ENCODE measurements at places on chromosomes 5 and 9. TPM values are rescaled to one million over a fixed set of nuclear protein-coding genes. Genes with fewer than 3 reads are reported as not detected.
A peak's percentile ranks its signal among the peaks of the same experiment; 100 is the strongest.

GRCh38 chr9:121731919-121732318 is 80.5 kb downstream of the DAB2IP start:
- no peak for DNase-seq
- no peak overlapping the region for H3K27ac ChIP-seq
- peaks cover 23% of the 10 kb centered on the region for H3K4me1 ChIP-seq
- no peaks in the 10 kb centered on the region for H3K27me3 ChIP-seq
- H3K36me3 ChIP-seq, result no peaks in the 10 kb centered on the region
- H3K4me3 ChIP-seq, result no peak overlapping the region

DNA sequence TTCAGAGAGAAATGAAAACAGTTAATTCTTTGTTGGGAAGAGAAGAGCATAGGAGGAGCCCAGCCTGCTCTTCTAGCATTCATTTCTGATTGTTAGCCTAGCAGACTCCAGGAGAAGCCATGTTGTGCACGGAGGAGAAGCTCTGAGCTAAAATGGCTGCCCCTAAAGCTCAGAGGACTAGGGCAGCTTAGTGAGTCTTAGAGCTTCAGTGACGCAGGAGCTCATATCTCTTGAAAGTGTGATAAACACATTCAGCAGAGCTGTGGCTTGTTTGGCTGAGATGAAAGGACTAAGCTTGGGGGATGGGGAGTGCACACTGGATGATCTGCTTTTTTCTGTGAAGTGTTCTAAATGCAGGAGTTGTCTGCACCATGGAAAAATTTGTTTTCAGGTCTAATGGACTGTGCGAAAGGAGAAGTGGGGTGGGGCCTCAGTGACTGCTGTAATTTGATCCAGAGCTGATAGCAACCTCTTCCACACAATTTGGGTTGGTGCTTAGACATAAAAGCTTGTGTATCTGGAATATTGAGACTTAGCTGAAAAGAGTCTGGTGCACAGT is 58.5 kb downstream of the ZNF462 start:
- H3K4me3 ChIP-seq, result peak overlapping the region; percentile 38
- peaks cover 36% of the 10 kb centered on the region for H3K4me1 ChIP-seq
- peak overlapping the region; percentile 82 for H3K27ac ChIP-seq
- H3K36me3 ChIP-seq, result peaks cover 49% of the 10 kb centered on the region
- DNase-seq, result peak; percentile 29

GRCh38 chr9:23774266-23774665 is 51.8 kb downstream of the ELAVL2 start:
- no peak for DNase-seq
- H3K27ac ChIP-seq, result no peak overlapping the region
- no peak overlapping the region for H3K4me3 ChIP-seq
- peaks cover 49% of the 10 kb centered on the region for H3K4me1 ChIP-seq

- H3K4me1 ChIP-seq, result peaks cover 5% of the 10 kb centered on the region
- DNase-seq, result peak; percentile 33
- H3K27ac ChIP-seq, result no peak overlapping the region
- H3K36me3 ChIP-seq, result no peaks in the 10 kb centered on the region
- no peaks in the 10 kb centered on the region for H3K27me3 ChIP-seq
Measured at GRCh38 chr5:77367741-77368140, 124.4 kb downstream of the WDR41 start.

GRCh38 chr5:179867476-179867875 is 8.9 kb upstream of the MRNIP start:
- no peak for DNase-seq
- no peak overlapping the region for H3K27ac ChIP-seq
- H3K36me3 ChIP-seq, result peaks cover 94% of the 10 kb centered on the region
- H3K4me3 ChIP-seq, result no peak overlapping the region
- no peaks in the 10 kb centered on the region for H3K27me3 ChIP-seq

DNA sequence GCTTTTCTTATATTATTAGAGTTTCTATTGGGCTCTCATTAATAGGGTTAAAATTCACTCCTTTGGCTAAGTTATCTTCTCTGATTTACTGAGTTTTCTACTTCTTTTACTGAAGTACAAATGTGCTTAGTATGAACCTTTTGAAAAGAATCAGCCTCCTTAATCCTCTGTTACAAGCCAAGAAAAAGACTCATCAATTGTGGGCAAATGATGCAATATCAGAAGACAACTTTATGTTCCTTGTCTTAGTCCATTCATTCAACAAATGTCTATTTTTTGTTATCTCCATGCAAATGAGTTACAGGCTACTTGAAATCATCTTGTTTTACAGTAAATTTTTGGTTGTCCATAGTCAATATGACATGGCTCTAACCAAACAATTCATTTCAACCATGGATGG is 40.3 kb downstream of the SNCAIP start:
- H3K4me3 ChIP-seq, result no peak overlapping the region
- peak; percentile 17 for DNase-seq
- H3K36me3 ChIP-seq, result no peaks in the 10 kb centered on the region
- no peak overlapping the region for H3K27ac ChIP-seq

DNA sequence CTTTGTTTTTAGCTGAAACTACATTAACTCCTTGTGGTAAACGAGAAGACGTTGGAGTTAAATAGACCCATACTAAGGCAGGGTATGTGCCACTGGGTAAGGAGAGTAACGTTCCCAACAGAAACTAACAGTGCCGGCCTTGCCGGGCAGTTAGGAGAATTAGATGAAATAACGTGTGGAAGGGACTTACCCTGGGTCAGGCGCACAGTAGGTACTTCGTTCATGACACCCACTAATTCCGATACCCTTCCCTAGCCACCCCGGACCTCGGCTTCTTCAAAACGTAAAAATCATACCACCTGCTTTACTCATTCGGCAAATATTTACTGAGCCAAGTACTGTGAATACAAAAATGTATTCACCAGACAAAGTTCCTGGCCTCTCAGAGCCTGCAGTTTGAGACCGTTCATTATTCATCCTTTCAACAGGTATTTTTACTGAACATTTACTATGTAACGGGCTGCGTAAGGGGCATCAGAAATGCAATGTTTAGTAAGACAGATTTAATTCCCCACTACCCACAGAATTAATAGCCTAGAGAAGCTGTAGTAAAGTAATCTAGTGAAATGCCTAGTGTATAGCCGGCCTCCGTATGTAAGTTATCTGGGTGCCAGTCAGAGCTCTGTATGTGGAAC is 3.2 kb upstream of the SMIM23 start:
- no peaks in the 10 kb centered on the region for H3K27me3 ChIP-seq
- DNase-seq, result no peak
- H3K4me1 ChIP-seq, result peaks cover 10% of the 10 kb centered on the region
- no peaks in the 10 kb centered on the region for H3K36me3 ChIP-seq

DNA sequence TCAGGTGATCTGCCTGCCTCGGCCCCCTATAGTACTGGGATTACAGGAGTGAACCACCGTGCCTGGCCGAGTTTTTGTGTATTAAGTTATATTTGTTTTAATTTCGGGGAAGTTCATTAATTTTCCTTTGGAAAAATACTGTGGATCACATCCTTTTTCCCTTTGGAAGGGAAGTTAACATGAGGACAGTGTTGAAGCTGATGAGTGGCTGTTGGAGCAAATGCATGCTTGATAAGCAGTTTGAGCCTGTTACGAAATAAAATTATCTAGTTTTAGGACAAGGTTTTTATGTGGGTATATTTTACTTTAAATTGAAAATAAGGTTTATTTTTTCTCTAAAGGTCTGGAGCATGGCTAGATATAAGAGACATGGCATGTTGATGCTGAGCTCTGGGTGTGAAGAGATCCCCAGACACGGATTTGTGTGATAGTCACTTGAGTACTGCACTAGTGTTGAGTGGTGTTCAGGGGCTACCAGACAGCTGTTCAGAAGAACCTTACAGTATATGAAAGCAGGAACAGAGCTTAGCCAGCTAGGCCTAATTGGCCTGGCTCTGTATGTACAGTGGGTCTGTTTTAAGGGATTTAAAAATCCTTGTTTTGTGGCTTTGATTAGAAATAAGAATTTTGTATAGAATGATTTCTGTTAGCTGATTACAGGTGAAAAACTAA is 17.4 kb downstream of the LMNB1 start:
- H3K27ac ChIP-seq, result peak overlapping the region; percentile 68
- DNase-seq, result no peak
- no peak overlapping the region for H3K4me3 ChIP-seq
- no peaks in the 10 kb centered on the region for H3K36me3 ChIP-seq

DNA sequence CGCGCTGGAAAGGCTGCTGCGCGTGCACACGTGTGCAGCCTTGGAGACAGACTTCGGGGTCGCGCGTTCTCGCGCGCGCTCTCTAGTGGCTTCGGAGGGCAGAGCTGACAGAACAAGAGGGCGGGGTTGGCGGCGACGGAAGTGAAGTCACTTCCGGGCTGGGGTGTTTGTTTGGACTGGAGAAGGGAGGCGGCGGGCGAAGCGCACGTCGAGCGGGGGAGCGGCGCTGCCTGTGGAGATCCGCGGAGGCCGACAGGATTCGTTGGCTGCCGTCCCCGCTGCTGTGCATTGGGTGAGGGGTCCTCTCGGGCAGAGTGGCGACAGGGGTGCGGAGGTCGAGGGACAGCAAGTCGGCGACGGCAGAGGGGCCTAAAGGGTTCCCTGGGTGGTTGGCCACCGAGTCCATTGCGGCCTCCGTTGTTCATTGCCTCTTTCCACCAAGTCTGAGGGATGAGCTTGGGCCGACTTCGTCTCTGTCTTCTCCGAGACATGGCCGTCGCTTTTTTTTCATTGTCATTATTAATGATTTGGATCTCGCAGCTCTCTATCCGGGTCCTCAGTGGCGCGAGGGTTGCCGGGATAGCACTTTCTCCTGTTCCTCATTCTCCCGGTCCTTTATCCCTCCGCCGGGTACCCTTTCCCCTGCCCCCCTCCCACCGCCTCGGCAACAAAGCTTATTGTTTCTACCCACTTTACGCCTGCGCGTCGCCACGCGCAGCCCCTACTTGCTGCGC is at the start of gene PAIP2:
Gene PAIP2, plus strand, starts transcription at position 166 of the 734 bp plus-strand sequence. CDS start 21,931 bp downstream, outside the sequence.
- H3K27ac ChIP-seq, result peak within 1 kb of the TSS; percentile 100
- peaks cover 46% of the 10 kb centered on the region for H3K36me3 ChIP-seq
- peak within 1 kb of the TSS; percentile 97 for H3K4me3 ChIP-seq

DNA sequence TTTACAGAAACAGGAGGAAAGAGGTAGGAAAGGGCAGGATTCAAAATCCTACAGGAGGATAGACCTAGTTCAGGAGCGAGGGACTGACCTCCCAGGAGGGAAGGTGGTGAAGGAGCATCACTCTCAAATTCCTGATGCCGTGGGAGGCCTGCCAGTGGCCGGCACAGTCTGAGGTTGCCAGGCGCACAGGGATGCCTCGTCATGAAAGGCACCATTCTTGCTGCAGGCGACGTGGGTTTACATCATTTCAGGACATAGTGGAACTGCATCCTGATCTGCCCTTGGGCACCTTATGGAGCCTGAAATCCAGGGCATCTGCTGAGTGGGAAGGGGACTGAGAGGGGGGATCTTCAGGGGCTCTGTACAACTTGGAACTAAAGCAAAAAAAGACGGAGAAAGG is 163.2 kb upstream of the S1PR3 start:
- no peak overlapping the region for H3K27ac ChIP-seq
- DNase-seq, result no peak
- H3K36me3 ChIP-seq, result no peaks in the 10 kb centered on the region
- H3K4me1 ChIP-seq, result peaks cover 10% of the 10 kb centered on the region
- H3K27me3 ChIP-seq, result no peaks in the 10 kb centered on the region

DNA sequence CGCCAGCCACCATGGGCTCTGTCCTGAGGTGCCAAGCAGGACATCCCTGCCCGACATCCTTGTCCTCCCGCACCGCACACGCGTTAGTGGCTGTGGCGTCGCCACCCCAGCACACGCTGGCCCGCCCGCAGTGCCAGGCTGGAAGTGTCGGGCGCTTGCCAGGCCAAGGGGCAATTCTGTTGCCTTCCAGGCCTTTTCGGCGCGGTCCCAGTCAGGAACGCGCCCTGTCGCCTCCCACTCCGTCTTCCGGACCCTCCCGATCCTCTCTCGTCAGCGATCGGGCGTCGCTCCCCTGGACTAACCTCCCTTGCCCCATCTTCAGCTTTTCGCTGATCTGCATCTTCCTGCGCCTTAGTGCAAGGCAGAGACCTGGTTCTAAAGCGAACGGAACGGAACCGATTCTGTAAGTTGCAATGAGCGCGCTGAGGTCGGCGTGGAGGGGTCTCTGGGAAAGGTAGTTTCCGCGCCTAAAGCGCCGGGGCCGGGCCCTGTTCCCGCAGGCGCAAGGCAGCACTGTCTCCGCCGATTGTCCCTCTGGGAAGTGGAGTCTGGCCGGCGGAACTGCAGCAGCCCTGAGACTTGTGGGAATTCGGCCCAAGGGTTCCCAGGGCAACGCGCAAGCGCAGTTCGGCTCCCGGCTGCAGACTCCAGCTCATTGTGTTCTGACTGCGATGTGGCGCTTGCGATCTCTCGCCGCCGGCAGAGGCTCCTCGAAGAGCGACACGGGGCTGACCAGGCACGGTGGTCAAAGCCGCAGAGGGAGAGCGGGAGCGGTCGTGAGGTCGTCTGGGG is at the start of gene ZNF454:
Gene ZNF454, plus strand, starts transcription at position 630 of the 792 bp plus-strand sequence. CDS start 1,594 bp downstream, outside the sequence.
- no peak within 1 kb of the TSS for H3K4me3 ChIP-seq
- no peaks in the 10 kb centered on the region for H3K27me3 ChIP-seq
- H3K4me1 ChIP-seq, result no peaks in the 10 kb centered on the region
- H3K27ac ChIP-seq, result no peak within 1 kb of the TSS
- no peaks in the 10 kb centered on the region for H3K36me3 ChIP-seq

GRCh38 chr5:120304663-120305062 is 159.4 kb upstream of the PRR16 start:
- no peaks in the 10 kb centered on the region for H3K36me3 ChIP-seq
- H3K4me3 ChIP-seq, result no peak overlapping the region
- no peak overlapping the region for H3K27ac ChIP-seq
- peak; percentile 60 for DNase-seq

DNA sequence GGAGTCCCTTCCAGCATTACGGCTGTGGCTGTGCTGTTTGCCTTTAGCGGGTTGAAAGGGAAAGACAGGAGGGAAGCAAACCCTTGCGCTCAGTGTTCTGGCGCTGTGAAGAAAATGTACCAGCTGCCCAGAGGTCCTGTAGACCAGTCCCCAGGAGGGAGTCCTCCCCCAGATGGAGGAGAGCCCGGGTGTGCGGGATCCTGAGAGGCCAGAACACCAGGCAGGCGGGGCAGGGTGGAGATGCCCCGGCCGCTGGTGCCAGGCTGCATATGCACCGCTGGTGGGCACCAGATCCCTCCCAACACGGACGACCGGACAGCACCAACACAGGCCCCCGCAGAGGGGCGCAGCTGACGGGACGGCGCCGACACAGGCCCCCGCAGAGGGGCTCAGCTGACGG is 37.2 kb upstream of the SLC9A3 start:
- H3K4me1 ChIP-seq, result no peaks in the 10 kb centered on the region
- no peaks in the 10 kb centered on the region for H3K36me3 ChIP-seq
- no peak overlapping the region for H3K27ac ChIP-seq
- H3K27me3 ChIP-seq, result peaks cover 16% of the 10 kb centered on the region
- H3K4me3 ChIP-seq, result no peak overlapping the region

Gene PCDHA12
- 6.1 TPM for total RNA-seq

Gene ACTBL2
- 0.10 TPM for total RNA-seq

Gene CDKN2A
- not detected for total RNA-seq

Gene MYOT
- total RNA-seq, result not detected

Gene FOXI1
- total RNA-seq, result not detected

Gene CLK4
- 49.3 TPM for total RNA-seq

Gene COL5A1
- not detected for total RNA-seq

Gene KIAA0825
- 2.5 TPM for total RNA-seq

Gene DMRT2
- total RNA-seq, result not detected

Measured in MCF 10A (cell line).